ENCODE measurements at places on chromosomes 2 and 18.

GRCh38 chr2:72579591-72580180 lies 246.1 kb downstream of the EXOC6B start:
- DNase-seq = no peak

- no peak for DNase-seq
These were observed 87.5 kb downstream of the AAK1 start for GRCh38 chr2:69556008-69556407.

GRCh38 chr2:185738679-185739472 lies at the start of gene FSIP2:
TSS of gene FSIP2 (plus strand) at chr2:185738804. CDS start at chr2:185738895, 91 bp downstream.
- DNase-seq = peak; percentile 34

- no peak for DNase-seq
These were observed 66.6 kb downstream of the ABCG8 start for GRCh38 chr2:43905371-43905803.

- DNase-seq = no peak
These were observed 57.1 kb downstream of the ADCYAP1 start for GRCh38 chr18:961644-962355.

DNA sequence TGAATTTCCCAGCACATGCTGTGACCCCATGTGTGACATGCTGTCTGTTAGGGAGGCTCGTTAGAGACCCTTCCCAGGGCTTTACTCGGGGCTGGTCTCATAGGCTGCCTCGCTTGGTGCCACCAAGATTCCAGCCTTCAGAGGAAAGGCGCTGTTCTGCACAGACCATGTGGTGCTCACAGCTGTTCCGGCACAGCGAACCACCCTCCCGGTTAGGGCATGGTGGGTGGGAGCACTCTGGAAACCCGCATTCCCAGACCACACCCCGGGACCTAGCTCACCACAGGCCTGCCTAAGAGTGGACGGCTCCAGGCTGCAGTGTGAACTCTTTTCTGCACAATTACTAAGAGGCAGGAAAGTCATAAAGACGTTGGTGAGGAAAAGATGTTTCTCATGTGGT lies 112.0 kb downstream of the MBP start:
- DNase-seq = no peak

- DNase-seq = no peak
These were observed 86.5 kb downstream of the MYO3B start for GRCh38 chr2:170264522-170264860.

- DNase-seq = no peak
These were observed 53.7 kb upstream of the ZNF396 start for GRCh38 chr18:35430721-35431373.

- no peak for DNase-seq
These were observed 144.2 kb upstream of the ARL4C start for GRCh38 chr2:234641086-234641485.

GRCh38 chr18:13207294-13207693 lies 11.3 kb upstream of the LDLRAD4 start:
- DNase-seq = no peak

- no peak for DNase-seq
These were observed 48.4 kb downstream of the TMEFF2 start for GRCh38 chr2:192146069-192147015.

- DNase-seq = no peak
These were observed 126.0 kb downstream of the LPIN1 start for GRCh38 chr2:11872247-11872947.

- DNase-seq = no peak
These were observed 34.7 kb upstream of the LPIN1 start for GRCh38 chr2:11711751-11712150.

GRCh38 chr18:50911006-50911405 lies 32.1 kb downstream of the ME2 start:
- no peak for DNase-seq

DNA sequence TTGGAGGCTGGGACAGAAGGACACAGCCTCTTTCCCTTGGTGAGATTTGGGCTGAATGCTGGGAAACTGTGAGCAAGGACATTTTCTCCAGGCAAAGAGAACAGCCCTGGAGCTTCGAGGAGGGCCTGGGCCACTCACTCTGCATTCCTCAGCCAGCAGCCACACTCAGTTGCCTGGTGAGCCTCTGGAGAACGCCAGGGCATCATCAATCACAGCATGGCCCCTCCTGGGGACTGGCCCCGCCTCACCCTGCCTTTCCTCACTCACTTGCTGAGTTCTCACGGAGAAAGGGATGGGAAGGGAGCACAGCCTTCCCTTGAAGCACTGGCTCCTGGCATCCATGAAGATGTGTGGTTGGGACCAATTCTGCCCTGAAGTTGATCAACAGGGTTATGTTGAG lies 55.0 kb downstream of the APOB start:
- DNase-seq = no peak

- no peak for DNase-seq
These were observed 165.5 kb upstream of the ACVR2A start for GRCh38 chr2:147679191-147679954.

DNA sequence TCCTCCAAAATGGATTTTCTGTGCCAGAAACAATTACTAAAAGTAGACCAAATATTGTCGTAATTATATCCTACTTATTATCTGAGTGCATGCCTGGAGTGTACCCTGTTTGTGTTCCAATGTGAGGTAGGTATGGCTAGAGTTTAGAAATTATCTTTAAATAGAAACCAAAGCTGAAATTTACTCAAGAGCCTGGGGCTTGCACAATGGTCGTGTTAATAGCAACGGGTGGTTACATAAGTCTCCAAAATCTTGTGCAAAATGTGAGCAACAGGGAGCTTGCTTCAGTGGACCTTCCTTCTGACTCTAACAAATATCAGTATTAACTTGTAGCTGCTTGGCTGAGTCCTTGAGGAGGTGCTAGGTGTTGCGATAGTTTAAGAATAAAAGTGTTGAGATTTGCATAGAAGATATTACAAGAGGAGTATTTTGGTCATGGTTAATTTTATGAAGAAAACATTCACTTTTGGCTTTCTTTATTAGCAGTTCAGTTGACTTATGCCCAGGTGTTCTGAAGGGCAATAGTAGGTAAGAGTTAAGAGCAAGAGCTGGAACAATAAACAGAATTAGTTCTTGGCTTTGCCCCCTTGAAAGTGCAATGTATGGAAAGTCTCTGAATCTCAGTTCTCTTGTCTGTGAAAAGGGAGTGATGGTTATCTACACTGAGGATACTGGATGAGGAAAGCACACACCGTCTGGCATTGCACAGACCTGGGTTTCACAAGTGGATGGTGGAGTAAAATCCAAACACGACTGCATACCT lies 4.6 kb downstream of the CXCR4 start:
- DNase-seq = no peak

- no peak for DNase-seq
These were observed 15.3 kb downstream of the UPP2 start for GRCh38 chr2:158116936-158117335.

DNA sequence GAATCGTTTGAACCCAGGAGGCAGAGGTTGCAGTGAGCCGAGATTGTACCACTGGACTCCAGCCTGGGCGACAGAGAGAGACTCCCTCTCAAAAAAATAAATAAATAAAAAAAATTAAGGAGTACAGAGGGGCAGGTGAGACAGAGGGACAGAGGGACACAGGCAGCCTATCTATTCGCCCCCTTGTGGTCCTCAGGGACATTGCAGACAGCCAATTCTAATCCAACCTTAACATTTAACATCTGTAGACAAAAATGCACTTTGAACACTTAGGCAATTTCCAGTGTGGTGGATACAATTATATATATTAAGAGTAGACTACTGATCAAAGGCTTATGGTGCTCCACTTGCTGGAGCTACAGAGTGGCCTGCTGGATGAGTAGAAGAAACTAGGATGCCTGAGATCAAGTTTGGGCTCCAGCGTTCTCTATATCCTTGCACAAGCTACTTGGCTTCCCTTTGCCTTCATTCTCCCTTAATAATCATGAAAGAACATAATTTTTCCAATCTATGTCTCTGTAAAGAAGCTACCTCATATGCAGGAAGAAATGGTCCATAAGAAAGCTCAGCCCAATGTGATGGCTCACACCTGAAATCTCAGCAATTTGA lies 8.2 kb upstream of the SMARCAL1 start:
- no peak for DNase-seq

- DNase-seq = no peak
These were observed 22.4 kb downstream of the ODC1 start for GRCh38 chr2:10425699-10426098.

DNA sequence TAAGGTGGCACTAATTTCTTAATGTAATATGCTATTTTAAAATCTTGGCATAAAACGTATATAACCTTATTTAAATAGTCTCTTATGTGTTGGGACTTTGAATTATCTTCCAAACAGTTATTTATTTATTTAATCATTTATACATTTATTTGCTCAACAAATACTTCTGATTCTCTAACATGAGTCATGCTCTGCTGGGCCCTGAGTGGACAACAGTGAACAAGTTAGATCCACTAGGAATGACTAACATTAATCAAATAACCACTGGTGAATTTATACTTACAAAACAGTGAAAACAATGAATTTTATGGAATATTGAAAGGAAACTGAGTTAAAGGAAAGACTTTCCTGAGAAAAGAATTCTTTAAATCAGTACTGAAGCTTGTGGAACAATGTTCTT lies 1257.2 kb upstream of the CHAC2 start:
- no peak for DNase-seq

DNA sequence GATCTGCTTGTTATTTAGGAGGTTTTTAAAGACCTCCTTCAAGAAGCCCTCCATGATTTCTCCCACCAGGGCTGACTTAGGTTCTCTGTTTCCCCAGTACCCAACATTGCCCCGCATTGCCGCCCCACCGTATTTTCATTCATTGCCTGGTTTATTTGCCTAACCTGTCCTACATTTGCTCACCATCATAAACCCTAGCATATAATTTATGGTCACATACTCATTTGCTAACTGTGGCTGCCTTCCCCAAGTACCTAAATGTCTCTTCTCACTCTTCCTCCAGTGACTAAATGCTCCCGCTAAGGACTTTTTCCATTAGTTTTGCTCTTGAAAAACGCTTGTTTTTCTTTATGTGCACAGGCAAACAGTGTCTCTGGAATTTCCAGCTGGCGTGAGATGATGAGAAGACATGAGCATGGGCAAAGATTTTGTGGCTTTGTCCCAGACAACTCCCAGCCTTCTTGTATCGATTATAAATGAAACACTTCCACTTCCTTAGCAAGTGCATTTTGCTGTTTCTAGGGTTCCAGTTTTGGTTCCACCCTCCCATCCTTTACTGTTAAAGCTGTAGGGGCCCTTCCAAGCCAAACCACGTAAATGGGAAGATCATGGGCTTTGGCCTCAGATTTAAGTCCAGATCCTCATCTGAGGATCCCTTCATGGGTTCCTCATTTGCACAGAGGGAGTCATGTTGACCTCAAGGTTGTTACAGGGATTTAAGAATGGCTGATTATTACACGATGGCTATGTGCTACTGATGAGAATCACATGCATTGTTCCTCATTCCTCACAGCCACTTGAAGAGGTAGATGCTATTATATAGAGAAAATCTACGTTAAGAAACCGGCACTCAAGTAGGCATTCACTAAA lies 21.0 kb upstream of the ARMC9 start:
- no peak for DNase-seq

GRCh38 chr2:37472959-37473358 lies 128.5 kb downstream of the QPCT start:
- DNase-seq = no peak

DNA sequence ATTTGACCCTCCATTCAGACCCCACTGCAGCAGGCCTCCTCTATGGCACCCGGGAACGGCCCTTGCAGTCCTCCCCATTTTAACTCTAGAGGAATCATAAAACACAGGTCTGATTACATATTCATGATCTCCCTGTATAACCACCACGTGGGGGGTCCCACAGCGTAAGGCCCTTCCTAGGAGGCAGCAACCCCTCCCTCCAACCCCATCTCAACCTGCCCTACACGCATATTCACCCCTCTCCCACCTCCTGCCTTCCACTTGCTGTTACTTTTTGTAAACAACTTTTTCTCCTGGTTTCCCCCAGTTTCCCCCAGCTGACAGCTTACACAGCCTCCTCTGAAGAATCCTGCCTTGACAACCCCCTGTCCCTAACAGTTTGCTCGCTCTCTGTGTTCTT lies 85.1 kb upstream of the FOXI3 start:
- DNase-seq = no peak

- DNase-seq = no peak
These were observed 69.7 kb upstream of the SULT1C3 start for GRCh38 chr2:108169982-108170625.

DNA sequence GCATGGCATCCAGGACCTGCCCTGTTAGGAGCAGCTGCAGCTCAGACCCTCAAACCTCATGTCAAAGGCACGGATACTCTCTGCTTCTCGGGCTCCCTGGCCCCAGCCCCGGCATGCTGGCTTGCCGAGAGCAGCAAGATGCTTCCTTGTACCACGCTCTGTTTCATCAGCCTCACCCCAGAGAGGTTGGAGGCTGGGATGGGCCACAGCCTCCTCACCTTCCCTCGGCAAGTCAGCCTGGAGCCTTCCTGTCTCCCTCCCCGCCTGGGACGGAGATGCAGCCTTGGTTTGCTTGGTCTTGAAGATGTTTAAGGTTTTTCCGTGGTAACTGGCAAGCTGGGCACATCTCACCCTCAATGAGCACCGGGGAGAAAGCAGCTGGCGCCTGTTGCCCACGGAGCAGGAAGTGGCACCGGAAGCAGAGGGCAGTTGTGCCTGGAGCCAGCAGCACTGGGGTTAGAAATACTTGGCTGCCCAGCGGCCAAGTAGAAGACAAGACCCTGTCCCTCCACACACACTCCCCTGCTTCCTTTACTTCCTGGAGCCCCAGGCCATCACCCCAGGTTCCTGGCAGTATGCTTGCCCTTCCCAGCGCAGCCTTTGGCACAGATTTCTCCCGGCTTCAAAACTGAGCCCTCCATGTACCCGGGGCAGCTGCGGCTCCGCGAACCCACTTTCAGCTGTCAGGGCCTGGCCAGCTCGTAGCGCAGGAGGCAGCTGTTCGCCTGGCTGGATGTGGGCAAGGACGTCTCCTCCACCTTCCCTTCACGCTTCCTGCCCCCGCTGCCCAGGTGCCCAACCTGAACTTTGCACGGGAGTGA lies 17.4 kb downstream of the FBLN7 start:
- no peak for DNase-seq

- DNase-seq = no peak
These were observed 175.2 kb downstream of the METTL4 start for GRCh38 chr18:2396162-2396505.

DNA sequence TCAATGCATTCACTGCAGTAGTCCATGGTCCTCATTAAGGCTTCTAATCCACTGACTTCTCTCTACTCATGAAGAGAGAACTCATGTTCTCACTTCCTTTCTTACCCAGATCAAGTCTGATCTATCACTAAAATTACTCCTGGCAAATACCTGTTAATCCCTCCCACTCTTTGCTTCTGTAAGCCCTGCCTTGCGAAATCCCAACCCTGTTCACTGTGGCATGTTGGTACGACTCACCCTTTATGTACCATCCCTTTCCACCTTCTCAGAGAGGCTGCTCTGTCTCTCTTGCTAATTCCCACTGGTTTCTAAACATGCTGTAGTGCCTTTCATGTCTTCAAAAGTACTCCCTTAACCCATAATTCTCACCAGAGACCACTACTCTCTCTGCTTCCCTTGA lies 272.2 kb upstream of the ACVR2A start:
- DNase-seq = no peak

GRCh38 chr2:84302513-84303412 lies 156.3 kb downstream of the SUCLG1 start:
- no peak for DNase-seq
